ENCODE measurements at places on chromosomes 2 and 18.

GRCh38 chr2:37634914-37635503, 36.4 kb downstream of the CDC42EP3 start:
- DNase-seq, result no peak

GRCh38 chr18:31702449-31702848, 18.1 kb upstream of the B4GALT6 start:
- no peak for DNase-seq

DNA sequence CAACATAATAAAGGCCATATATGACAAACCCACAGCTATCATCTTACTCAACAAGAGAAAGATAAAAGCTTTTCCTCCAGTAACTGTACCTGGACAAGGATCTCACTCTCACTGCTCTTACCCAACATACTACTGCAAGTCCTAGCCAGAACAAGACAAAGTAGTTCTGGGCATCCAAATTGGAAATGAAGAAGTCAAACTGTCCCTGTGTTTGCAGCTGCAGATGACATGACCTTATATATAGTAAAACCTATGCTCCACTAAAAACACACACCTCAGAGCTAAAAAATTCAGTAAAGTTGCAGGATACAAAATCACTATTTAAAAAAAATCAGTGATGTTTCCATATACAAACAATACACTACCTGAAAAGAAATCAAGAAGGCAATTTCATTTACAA, 32.2 kb downstream of the USP34 start:
- DNase-seq, result no peak

- DNase-seq, result no peak
These were observed 1.3 kb upstream of the ITPRID2 start for GRCh38 chr2:181890271-181890670.

GRCh38 chr2:147174824-147175254, 670.0 kb upstream of the ACVR2A start:
- DNase-seq, result no peak

DNA sequence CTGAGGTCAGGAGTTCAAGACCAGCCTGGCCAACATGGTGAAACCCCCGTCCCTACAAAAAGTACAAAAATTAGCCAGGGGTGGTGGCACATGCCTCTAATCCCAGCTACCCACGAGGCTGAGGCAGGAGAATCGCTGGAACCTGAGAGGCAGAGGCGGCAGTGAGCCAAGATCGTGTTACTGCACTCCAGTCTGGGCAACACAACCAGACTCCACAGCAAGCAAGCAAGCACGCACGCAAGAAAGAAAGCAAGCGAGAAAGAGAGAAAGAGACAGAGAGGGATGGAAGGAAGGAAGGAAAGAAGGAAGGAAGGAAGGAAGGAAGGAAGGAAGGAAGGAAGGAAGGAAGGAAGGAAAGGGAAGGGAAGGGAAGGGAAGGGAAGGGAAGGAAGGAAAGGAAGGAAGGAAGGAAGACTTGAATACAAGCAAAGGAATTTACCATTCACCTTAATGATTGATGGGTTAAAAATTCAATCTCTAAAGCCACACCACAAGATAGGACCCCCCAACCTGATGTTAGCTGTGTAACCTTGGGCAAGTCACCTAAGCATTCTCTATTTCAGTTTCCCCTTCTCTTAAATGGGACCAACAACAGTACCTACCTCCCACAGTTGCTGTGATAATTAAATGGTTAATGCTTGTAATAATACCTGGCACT, 181.7 kb downstream of the ATAD2B start:
- DNase-seq, result no peak

DNA sequence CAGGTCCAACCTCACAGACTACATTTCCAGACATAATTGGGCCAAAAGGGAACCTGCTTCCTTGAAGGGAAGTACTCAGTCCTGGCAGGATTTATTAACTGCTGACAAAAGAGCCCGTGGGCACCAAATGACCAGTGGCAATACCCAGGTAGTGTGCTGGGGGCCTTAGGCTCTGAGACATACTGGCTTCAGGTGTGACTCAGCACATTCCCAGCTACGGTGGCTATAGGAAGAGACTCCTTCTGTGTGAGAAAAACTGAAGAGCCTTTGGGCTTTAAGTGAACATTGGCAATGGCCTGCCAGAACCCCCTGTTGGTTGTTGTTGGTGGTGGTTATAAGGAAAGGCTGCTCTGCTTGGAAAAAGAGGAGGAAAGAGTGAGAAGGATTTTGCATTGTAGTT, 401.8 kb downstream of the KCNJ3 start:
- no peak for DNase-seq

GRCh38 chr2:218081695-218082094, 12.6 kb downstream of the RUFY4 start:
- no peak for DNase-seq

DNA sequence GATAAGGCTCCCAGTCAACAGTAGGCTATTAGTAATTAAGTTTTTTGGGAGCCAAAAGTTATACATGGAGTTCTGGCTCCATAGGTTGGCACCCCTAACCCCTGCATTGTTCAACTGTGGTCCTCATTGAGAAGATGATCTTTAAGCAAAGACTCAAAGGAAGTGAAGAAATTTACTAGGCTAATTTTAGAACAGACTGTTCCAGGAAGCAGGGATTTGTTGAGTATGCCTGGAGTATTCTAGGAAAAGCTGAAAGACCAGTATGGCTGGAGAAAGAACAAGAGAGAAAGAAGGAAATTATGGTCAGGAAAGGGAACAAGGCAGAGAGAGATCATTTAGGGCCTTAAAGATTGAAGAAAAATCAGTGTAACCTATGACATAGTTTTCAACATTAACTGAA, 125.1 kb downstream of the PMAIP1 start:
- no peak for DNase-seq

DNA sequence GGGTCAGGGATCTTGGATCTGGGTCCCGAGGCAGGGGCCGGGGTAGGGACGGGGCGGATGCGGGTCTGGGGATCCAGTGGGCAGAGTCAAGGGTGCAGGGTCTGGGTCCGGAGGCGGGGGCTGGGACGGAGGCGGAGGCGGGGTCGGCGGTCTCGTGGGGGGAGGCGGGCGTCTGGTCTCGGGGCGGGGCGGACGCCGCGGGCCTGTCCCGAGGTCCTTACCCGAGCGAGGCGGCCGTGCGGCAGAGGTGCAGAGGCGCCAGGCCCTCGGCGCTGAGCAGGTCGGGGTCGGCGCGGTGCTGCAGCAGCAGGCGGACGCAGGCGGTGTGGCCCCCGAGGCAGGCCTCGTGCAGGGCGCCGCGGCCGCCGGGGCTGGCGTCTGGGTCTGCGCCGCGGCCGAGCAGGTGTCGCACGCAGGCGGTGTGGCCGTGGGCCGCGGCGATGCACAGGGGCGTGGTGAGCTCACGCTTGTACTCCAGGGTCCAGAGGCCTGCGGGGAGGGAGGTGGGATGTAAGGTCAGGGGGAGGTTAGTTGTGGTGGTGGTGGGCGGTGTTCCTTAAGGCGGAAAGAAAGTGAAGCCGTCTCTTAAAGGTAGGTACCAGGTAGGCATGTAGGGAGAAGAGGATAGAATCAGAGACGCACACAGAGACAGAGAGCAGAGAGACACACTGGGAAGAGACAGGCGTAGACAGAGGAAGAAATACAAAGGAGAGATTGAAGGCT, 26.6 kb downstream of the ASB18 start:
- no peak for DNase-seq

GRCh38 chr2:224971214-224971613, 71.1 kb downstream of the DOCK10 start:
- DNase-seq, result no peak

GRCh38 chr2:188450732-188451483, 159.2 kb downstream of the GULP1 start:
- DNase-seq, result no peak

DNA sequence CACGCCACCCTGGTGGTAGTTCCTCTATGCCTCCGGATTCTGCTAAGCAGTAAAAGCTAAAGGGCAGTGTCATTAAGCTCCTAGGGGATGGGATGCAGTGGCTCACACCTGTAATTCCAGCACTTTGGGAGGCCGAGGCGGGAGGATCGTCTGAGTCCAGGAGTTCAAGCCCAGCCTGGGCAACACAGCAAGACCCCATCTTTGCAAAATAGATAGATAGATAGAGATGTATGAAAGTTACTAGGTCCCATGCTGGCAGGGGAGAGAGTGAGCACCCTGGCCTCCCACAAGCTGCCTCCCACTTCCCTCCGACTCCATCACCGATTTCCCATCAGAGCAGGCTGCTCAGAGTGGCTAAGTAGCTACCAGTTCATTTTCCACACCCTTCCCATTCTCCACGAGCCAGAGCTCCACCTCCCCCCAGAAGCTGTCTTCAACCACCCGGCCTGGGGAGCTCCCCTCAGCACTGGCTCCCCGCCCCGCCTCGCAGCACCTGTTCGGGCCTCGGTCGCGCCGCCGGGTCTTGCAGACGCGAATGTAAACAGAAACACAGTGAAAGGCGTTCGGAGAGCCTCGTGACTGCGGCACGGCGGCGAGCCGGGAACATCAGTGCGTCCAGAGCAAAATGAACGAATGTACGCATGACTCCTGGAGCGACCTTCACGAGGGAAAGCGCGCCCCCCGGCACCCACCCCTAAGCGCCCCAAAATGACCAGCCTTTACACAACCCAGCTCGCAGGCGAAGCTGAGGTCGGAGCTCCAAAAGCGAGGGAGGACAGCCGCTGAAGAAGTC, 598 bp upstream of the CEP68 start:
- no peak for DNase-seq

DNA sequence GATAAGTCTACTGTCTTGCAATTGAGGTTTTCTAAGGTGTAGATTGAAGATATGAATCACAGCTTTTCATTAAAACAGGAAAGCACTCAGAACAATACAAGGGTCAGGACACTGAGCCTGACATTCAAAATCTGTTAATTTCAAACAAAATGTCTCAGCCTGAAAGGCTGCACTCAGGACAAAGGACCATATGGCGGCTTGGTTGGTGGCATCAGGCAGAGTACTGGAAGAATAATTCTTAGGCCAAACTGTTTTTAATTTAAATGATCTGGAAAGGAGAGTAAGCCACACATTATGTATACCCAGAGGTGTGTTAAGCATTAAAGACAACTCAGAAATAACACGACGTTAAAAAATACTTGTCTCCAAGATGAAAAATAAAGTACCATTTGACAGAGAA, 85.9 kb downstream of the SKA1 start:
- DNase-seq, result no peak
